ENCODE measurements at places on chromosomes 6 and 20.

GRCh38 chr6:7107578-7108195 is at the start of gene RREB1:
TSS of gene RREB1 (plus strand) at chr6:7107961. CDS start at chr6:7181912, 73,951 bp downstream.
- DNase-seq, result no peak

- no peak for DNase-seq
These were observed 35.9 kb downstream of the ENPP1 start for GRCh38 chr6:131843768-131844167.

DNA sequence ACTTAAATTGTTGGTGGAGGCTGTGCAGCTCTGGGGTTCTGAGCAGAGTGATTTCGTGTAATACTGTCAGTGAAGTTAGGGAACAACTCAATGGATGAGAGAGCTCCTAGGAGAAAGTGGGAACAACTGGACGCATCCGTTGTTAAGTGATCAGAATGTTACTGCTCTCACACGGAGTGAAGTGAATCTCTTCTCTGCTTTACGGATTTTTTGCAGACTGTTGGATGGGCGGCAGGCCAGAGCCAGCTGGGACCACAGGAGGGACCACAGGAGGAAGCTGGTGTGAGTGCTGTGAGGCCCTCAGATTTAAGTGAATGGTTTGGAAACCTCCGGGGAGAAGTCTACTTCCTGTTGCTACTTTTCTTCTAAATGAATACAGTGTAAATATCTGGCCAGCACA is 23.7 kb upstream of the PPP1R14C start:
- peak; percentile 4 for DNase-seq

DNA sequence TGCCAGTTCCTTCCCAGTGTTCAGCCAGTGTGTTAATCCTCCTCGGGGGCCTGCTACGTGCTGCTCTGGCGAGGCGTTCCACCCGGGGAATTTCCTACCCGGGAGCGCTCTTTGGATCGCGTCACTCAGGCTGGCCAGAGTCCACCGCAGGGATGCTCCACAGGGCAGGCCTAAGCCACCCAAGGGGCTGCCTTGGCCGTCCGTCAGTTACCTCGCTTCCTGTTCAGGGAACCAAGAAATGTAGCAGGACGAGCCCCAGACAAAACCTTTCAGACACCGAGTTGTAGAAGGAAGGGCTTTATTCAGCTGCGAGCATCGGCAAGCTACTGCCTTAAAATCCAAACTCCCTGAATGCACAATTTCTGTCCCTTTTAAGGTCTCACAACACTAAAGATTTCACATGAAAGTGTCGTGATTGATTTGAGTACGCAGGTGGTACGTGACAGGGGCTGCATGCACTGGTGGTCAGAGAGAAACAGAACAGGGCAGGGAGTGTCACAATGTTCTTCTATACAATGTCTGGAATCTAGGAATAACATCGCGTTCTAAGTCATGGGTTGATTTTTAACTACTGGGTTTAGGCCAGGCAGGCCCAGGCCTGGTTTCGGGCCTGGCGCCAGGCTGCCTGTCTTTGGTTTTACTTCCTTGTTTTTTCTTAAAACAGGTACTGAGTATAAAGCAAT is 15.7 kb upstream of the POU5F1 start:
- no peak for DNase-seq
